Central memory CD4-positive, alpha-beta T cell (primary cell): ENCODE measurements at places on chromosomes 2 and 18.

DNA sequence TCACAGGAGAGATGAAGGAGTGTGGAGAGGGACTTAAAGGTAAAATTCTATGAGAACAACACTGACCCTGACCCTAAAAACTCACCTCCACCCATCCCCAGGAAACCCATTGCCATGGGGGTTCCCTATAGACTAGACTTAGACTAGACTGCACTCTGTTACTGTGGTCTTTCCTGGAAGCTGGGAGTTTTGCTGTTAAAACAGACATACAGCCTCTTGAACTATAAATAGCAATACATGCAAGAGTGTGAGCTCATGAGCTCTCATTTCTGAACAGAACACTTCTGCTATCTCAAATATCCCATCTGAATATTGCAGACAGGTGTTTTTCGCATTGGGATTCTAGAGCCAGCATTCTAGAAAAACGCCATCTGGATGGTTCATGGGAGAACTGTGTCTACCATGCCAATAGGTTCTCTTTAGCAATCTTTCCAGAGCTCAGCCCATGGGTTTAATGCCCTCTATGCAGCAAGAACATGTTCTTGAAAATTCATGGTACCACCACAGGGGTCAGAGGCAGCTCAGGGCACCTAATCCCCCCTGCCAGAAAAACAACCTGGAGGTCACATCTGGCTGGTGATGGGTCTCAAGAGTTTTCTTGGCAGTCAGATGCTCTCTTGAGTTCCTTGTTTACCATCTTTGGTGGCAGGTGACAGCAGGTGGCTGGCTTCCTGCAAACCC lies 51.9 kb downstream of the SLC14A2 start:
- no peak for DNase-seq

DNA sequence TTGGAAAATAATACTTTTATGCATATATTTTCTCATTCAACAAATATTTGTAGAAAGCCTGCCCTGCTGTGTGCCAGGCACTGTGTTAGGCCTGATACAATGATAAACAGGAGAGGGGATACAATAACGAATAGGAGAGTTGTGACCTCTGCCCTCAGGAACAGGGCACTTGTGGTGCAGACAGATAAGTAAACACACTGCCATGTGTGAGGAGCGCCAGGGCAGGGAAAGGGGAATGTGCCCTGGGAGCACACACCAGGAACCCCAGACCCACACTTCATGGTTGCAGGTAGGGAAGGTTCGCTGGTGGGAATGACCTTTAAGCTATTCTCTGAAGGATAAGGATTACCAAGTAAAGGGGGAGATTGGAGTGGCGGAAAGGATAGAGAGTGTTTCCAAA lies 42.2 kb upstream of the DSC1 start:
- no peak for DNase-seq

DNA sequence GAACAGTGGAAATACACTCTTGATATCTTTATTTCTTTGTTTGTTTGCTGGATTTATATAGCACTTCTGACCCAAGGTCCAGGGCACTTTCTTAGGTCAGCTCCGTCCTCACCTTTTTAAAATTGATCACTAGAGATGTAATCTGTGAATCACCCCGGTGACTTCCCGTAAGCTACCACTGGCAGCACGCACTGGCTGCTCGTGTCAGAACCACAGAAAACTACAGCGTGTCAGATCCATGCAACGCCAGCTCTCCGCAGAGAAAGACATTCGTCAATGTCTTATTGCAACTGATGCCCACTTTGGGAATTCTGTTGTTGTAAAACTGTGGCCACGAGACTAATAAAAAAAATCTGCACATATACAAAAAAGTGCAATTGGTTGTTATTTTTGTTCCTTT lies 779.4 kb upstream of the ZEB2 start:
- no peak for DNase-seq

- DNase-seq, result no peak
Measured at GRCh38 chr2:189702071-189702470, 27.6 kb downstream of the ANKAR start.

- DNase-seq, result no peak
Measured at GRCh38 chr2:69181806-69182427, 168.9 kb downstream of the ANTXR1 start.

DNA sequence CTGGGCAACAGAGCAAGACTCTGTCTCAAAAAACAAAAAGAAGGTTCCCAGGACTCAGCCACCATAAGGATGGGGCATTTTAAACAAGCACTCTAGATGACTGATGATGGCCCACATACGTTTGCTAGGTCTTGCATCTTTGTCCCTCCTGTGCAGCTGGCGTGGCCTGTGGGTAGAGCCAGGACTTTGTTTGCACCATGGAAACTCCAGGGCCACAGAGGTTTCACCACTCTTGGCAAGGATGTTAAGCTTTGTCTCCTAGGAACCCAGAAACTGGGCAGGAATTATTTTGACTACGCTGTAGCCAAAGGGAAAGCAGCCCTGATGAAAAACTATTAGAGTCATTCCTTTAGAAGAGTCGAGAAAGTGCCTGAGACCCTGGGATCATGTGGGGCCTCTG lies 75.3 kb upstream of the STPG4 start:
- no peak for DNase-seq

- DNase-seq, result no peak
Measured at GRCh38 chr18:3037423-3037915, 24.5 kb upstream of the LPIN2 start.

- no peak for DNase-seq
Measured at GRCh38 chr2:112682101-112682500, 36.4 kb downstream of the SLC20A1 start.

DNA sequence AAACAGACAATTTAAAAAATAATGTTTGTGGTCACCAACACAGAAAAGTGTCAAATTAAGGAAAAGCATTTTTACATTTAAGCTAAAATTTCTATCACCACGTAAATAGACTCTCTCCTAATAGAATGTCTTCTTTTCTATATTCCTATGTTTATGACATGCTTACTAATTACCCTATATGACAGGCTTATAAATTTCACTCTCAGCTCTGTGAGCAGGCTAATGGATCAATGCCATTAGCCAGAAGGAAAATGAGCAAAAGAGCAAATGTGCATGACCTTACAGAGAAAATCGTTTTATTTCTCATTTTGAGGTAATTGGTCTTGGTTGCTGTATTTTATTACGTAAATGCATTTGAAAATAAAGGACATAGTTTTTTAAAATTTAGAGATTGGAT lies 209.7 kb downstream of the TMX3 start:
- DNase-seq, result no peak

DNA sequence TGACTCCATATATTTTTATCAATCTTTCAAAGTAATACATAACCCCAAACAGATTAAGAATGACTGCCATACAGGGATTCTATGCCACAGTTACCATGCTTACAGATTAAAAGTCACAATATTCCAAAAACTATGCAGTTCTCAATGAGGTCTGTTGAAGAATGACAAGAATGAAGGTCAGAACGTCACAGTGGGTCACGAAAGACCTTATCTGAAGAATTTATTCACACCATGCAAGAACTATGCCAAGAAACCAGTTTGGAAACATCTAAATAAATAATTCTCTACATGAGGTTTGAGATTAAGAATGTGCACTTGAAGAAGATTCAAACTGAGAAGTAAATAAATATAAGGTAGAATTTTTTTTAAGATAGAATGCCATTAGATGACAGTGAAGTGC lies 253.3 kb downstream of the EXOC6B start:
- DNase-seq, result no peak

- no peak for DNase-seq
Measured at GRCh38 chr18:13491138-13491537, 235.2 kb downstream of the FAM210A start.

DNA sequence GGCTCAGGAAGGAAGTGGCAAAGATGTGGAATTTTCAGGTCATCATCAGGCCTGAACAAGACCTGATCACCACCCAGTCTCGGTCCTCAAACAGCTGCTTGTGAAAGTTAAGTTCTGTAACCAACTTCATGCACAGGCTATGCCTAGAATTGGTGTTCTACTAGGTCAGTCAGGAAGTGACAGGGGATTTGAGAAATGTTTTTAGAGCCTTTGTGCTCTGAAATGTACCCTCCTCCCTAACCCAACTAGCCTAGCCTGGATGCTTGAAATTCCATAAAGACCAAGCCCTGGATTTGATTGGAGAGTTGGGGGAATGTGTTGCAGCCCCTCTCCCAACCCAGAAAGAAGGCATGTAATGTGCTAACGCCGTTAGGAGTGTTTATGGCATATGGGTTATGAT lies 63.3 kb downstream of the TGOLN2 start:
- no peak for DNase-seq

DNA sequence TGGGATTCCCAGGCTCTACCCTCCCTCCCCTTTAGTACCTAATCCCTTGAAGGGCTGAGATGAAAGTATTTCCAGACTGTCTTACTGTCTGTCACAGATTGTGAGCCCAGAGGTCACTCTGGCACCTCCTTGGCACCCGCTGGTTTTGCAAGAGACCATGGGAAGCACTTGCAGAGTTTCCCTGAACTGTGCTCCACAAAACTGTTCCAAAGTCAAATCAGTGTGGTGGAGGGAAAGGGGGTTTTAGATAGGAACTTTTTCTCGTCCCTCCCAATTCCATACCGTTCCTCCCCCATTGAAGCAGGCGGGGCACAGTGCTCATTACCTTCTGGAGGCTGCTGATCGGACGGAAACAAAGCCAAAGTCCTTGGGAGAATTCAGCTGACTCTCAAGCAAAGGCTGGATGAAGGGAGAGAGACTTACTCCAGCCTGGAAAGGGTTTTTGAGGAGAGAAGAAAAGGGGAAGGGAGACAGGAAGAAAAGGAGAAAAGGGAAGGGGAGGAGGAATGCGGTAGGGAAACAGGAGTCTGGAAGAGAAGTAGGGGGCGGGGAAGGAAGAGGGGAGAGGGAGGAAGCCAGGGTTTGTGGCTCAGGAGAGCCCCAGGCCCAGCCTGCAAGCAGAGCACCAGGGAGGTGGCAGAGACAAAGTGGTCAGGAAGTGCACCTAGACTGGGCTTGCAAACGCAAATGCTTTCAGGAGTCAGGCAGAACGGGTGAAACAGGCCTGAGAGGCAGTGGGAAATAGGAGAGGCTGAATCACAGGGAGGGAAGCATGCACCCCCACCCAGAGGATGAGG lies 88.4 kb upstream of the SP3 start:
- DNase-seq, result no peak

GRCh38 chr18:33316146-33316587 lies 124.4 kb downstream of the CCDC178 start:
- DNase-seq, result no peak

- no peak for DNase-seq
Measured at GRCh38 chr2:168431301-168432024, 24.6 kb upstream of the CERS6 start.

- peak; percentile 50 for DNase-seq
Measured at GRCh38 chr2:233084488-233084887, 24.3 kb downstream of the INPP5D start.

GRCh38 chr2:43642363-43642762 lies 5.3 kb downstream of the PLEKHH2 start:
- DNase-seq, result no peak
